ENCODE measurements at places on chromosomes 13 and 19.

DNA sequence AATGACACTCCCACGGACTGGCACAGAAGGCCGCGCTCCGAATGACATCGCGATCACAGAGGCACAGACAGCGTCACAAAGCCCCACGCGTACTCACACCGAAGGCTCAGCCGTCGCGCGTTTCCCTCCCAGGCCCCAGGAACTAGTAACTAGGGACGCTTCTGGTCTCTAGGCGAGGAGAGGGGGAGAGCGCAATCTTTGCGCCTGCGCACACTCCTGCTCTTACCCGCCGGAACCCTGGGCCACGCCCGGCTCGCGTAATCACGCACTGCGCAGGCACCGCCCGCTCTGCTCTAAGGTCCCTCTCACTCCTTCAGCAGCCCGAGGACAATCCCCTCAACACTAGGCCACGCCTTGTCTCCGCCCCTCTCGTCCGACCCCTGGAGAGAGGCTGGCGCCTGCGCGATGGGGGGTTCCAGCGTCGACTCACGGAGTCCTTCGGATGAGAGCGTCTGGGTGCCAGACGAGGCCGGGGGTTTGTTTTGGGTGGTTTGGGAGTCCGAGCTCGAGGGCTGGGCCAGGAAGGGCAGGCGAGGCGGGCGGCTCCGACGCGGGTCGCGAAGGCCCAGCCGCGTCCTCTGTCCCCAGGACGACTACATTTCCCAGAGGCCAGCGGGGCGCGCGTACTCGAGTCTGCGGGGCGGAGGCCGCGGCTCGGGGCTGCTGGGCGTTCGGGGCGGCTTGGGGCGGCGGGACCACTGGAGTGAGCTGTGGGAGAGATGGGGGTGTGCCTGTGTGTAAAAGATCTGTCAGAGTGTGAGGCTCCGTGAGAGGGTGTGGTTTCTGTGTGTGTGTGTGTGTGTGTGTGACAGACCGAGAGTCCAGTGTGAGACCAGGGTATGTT, at the start of gene ZNF471:
Gene ZNF471, plus strand, starts transcription at position 410 of the 844 bp plus-strand sequence. CDS start 3,717 bp downstream, outside the sequence.
- peak; percentile 99 for DNase-seq

- DNase-seq, result peak; percentile 43
Measured at GRCh38 chr13:110138010-110138699, 168.8 kb downstream of the COL4A1 start.

- DNase-seq, result peak; percentile 97
Measured at GRCh38 chr13:80276371-80277289, 64.3 kb downstream of the SPRY2 start.

GRCh38 chr19:19480688-19481087, 34.7 kb downstream of the TSSK6 start:
- DNase-seq, result no peak

- no peak for DNase-seq
Measured at GRCh38 chr13:26465954-26466353, 91.5 kb upstream of the WASF3 start.

- DNase-seq, result no peak
Measured at GRCh38 chr19:40396886-40397567, 7.0 kb upstream of the HIPK4 start.

DNA sequence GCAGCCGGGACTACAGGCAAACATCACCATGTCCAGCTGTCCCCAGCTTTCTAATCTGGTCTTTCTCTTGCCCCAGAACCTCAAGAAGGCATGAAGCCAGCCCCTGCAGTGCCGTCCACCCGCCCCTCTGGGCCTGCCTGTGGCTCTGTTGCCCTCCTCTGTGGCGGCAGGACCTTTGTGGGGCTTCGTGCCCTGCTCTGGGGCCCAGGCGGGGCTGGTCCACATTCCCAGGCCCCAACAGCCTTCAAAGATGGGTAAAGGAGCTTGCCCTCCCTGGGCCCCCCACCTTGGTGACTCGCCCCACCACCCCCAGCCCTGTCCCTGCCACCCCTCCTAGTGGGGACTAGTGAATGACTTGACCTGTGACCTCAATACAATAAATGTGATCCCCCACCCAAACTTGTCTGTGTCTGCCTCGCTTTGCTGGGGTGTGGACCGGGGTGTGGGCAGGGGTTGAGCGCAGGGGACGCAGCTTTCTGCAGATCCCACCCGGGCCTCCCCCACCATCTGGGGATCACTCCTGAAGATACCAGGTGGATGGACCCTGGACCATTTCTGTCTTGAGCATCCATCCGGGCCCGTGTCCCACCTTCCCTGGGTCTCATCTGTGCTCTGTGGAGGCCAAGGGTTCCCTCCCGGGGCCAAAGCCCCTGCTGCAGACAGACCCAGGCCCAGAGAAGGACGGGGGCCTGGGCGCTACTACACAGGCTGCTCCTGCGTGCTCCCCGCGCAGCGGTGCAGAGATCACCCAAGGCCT, 15.3 kb downstream of the PRKCSH start:
- DNase-seq, result no peak

DNA sequence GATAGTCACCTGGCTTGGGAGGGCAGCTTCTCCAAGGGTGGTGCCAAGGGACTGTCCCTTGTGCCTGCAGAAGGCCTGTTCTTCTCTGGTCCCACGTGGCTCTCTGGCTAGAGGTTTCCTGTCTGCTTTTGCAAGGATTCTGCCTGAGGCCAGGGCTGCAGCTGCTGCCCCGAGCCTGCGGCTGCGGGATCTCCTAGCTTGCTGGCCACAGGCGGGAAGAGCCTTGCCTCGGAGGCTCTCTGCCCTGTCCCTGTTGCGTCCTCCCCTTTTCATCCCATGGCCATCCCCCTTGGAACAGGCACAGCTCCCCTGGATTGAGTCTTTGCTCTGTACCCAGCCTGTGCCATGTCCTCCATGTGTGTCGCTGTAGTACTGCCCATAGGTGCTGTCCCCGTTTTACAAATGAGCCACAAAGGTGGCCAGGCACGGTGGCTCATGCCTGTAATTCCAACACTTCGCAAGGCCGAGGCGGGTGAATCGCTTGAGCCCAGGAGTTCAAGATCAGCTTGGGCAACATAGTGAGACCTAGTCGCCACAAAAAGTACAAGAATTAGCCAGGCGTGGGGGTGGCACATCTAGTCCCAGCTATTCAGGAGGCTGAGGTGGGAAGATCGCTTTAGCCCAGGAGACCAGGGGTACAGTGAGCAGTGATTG, 9.1 kb downstream of the IRF3 start:
- DNase-seq, result no peak

GRCh38 chr19:4583961-4584669, 24.6 kb upstream of the SEMA6B start:
- DNase-seq, result no peak

DNA sequence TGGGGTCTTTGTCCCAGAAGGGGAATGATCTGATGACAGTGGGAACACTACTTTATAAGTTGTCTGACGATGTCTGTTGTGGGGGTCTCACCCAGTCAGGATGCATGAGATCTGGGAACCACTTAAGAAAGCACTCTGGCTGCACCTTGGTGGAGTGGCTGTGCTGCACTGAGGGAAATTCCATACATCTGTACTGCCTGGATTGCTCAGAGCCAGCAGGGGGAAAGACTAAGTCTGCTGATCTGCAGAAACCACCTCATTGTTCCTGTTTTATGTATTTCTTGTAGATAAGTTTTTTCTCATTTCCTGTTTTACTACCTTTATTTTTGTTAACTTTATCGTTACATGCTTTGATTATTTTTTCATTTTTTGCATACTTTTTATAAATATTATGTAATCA, 27.3 kb downstream of the ZNF430 start:
- DNase-seq, result no peak

- no peak for DNase-seq
Measured at GRCh38 chr13:77372275-77372674, 45.4 kb upstream of the MYCBP2 start.

- no peak for DNase-seq
Measured at GRCh38 chr13:103794526-103794925, 728.3 kb upstream of the SLC10A2 start.

- DNase-seq, result no peak
Measured at GRCh38 chr13:73368608-73369007, 309.8 kb downstream of the KLF5 start.

DNA sequence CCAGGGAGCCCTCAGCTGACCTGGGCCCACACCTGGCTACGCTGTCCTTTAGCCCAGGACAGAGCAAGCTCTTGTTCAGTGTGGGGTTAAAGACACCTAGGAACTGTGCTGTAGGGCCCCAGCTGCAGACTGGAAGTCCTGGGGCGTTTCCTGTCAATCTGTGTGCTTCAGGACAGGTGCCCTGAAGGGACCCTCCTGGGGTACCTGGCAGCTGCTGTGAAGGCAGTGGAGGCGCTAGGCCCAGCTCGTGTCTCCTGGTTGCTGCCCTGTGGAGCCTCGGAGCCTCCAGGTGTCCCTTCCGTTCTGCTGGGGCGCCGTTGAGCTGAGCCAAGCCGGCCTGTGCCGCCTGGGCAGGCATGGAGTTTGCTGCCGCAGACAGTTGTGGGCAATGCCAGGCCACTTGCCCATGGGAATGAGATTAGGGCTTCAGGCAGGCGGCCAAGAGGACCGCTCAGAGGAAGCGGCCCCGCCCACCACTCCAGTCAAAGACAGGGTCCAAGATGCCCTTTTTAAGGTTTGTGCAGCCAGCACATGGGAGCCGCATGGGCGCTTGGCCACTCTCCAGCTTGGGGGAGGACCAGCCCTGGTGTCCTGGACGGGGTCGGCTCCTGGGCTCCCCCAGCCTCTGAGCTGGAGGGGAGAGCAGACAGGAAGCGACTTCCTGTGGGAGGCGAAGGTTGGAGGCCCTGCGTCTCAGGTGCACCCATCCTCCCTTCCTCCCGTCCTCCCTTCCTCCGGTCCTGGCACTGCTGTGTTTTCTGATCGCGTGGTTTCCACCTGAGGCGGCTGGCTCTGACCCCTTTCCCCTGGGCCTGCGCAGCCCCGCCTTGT, 4.0 kb downstream of the PTBP1 start:
- DNase-seq, result no peak

DNA sequence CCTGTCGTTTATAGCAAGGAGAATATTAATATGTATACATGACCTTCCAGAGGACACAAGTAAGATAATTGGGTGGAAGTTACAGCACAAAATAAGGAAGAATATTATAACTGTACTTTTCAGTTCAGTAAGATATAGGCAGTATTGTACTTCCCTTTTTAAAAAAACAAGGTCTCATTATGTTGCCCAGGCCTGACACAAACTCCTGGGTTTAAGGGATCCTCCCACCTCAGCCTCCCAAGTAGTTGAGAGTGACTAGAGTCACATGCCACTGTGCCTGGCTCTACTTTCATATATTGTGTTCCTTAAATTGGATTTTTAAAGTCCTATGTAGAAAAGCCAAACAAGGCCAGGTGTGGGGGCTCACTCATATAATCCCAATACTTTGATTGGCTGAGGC, 19.5 kb upstream of the MAB21L1 start:
- DNase-seq, result no peak

DNA sequence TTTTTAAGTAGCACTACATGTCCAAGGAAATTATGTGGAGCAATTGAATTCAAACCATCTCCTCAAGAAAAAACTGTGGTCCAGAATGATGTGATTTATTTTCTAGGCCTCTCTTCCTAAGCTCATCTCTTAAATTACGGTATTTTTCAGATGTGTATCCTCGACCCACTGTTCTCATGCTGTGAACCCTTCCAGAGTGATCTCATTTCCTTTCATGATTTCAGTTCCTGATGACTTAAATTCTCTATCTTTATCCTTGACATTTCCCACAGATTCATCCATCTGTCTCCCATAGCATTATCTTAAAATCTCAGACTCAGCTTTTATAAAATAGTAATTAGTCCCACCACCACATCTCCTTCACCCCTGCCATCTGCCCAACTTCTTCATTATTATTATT, 117.6 kb upstream of the SPRY2 start:
- no peak for DNase-seq

DNA sequence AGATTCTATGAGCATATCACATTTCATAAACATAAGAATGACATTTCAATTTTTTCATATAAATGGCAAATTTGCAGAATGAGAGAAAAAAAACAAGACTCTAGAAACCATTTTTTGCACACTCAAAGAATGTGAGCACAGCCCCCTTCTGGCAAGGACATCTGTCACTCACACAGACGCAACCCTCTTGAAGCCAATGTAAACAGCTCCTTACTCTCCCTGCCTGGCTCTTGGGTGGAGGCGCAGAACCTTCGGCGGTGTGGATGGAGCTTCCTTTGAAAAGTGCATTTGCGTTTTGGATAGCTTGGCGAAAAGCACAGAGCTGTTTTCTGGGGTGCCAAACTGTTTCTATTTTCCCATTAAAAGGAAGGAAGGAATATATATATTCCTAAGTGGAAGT, 367.6 kb upstream of the TSHZ3 start:
- no peak for DNase-seq

Data from NCI-H748 treated with DMSO at 0.1 percent for 48 hours (cell line).